Suppressor macrophage treated with lipopolysaccharide for 1 hour (primary cell): ENCODE measurements at places on chromosomes 2 and 18.

GRCh38 chr18:59660786-59661743 is 36.2 kb downstream of the CCBE1 start:
- no peak for DNase-seq

- no peak for DNase-seq
Measured at GRCh38 chr2:119491776-119492525, 32.3 kb downstream of the SCTR start.

- DNase-seq, result no peak
Measured at GRCh38 chr2:9451231-9451630, 23.1 kb upstream of the IAH1 start.

DNA sequence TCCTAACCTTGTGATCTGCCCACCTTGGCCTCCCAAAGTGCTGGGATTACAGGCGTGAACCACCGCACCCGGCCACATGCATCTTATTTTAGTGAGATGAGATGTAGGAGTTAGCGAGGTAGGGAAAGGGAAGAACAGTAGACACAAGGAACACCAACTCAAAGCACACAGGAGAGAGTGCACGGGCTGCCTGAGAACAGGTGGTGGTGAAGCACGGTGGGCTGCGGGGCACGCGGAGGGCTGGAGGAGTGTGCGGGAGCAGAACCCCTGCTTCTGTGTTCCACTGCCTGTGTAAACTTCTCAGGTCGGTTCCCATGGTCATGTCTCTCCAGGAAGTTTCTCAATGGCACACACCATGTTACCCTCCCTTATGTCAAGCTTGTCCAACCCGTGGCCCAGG is 38.7 kb downstream of the PROC start:
- no peak for DNase-seq

DNA sequence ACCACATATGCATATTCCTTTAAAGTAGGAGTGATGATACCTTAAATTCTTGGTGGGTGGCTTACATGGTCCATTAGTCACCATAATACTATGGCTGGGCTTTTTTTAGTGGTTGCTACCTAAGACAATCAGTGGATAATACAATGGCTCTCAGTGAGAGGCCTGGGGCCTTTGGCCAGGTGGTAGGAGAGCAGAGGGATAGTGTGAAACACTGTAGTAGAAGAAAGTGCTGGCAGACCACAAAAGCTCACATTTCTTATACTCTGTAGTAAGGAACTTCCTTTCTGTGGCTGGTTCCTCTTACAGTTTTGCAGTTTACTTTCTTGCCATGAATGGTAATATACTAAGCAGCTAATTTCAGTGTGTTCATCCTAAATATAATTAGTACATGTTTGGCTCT is 583.5 kb downstream of the XIRP2 start:
- no peak for DNase-seq

DNA sequence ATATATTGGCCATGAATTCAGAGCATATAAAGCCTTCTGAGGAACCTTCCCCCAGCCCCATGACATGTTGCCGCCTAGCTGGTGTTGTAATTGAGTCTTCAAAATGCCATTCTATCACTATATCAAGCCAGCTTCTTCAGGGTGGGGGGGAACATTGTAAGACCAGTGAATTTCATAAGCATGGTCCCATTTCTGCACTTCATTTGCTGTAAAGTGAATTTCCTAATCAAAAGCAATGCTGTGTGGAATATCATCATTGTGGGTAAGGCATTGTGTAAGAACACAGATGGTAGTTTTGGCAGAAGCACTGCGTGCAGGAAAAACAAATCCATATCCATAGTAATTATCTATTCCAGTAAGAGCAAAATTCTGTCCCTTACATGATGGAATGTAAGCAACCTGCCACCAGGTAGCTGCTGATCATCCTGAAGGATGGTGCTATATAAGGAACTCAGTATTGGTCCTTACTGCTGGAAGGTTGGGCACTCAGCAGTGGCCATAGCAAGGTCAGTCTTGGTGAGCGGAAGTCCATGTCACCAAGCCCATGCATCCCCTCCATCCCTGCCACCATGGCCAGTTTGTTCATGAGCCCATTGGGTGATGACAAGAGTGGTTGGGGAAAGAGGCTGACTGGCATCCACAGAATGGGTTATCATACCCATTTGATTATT is 159.4 kb downstream of the COPS8 start:
- DNase-seq, result no peak

DNA sequence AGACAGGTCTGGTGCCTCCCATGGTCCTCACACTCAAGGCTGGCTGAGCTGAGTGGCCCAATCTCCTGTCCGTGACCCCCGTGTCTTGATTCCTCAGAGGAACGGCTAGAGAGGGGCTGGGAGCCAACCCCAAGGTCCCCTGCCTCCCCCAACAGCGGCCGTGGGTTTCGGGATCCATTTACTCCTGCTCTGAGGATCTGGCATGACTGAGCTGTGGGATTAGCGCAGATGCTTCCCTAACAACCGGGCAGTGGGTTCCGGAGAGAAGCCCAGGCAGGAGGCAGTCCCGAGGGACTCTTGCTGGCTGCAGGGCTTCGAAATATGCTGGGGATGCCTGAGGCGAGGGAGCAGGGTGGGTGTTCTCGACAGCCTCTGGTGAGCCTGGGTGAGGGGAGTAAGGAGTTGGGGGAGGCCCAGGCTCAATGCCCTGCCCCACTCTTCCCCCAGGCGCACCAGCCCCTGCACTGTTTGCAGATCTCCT is 18.9 kb downstream of the GPR35 start:
- no peak for DNase-seq

DNA sequence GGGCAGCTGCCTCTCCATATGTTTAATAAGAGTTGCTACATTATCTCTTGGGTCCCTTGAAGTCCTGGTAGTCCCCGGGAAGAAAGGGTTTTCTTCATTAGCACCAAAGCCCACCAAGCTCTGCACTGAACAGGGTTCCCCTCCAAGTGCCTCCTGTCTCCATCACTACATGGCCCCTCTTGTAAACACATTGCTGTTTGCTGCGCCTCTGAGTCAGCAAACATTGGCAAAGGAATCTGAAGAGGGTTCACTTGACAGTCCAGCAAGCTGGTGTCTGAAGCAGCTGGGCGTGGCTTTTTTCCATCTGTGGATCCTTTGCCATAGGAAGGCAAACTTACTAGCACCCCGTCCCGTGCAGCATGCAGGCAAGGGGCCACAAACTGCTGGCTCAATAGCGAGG is 82.8 kb downstream of the TEX51 start:
- DNase-seq, result no peak

DNA sequence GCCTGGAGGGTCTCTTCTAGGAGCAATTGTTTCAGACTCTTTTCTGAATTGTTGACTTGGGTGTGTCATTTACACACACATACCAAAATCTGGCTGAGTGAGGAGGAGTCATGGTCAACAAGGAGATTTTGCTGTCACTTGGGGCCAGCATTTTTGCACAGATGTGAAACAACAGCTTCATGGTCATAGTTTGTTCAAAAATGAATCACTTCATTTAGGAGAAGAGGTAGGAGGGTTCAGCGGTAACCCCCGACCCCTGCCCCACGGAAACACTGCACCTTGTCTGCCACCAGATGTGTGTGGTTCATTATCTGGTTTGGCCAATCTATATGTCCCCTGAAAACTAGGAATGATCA is 42.2 kb downstream of the LBH start:
- no peak for DNase-seq

DNA sequence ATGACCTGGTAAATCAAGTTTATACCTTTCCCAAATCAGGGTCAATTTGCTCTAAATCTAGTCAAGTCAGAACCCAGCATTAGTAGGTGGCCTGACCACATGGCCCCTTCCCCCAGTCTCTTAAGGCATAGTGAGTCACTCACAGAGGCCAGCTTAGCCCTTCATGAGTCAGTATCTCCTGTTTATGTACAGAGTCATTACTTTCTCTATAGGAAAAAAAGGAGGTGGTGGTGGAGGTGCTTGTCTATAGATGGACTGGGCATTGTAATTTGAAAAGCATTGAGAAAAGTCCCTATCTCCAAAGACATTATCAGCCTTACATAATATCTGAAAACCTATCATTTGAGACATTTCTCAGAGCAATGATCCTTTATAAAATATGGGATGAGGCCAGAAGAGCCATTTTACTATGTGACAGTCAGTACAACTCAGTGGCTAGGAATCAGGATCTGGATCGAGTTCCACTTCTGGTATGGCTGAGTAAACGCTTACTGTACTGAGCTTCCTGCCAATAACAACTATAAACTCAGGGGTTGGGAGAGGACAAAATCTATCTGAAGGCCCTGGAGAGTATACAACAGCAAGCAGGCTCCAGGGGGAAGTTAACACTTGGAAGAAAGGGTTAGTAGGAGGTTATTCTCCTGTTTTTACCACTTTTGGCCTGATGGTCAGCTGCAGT is 22.5 kb upstream of the SIGLEC15 start:
- peak; percentile 82 for DNase-seq

DNA sequence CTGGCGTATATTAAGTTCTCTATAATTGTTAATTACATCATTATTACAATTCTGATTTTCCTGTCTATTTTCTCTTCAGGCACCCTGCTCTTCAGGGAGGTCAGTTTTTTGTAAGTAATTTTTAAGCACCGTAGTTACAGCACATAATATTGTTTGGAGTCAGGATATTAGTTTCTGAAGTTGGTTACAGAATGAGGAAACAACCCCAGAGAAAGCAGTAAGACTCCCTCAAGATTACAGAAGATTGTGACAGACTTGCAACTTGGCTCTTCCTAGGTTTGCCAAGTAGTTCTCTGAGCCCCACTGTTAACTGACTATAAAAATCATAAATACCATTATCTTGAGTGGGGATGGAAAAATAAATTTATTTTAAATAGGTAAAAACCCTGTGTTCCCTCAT is 921 bp downstream of the RPE start:
- peak; percentile 39 for DNase-seq

DNA sequence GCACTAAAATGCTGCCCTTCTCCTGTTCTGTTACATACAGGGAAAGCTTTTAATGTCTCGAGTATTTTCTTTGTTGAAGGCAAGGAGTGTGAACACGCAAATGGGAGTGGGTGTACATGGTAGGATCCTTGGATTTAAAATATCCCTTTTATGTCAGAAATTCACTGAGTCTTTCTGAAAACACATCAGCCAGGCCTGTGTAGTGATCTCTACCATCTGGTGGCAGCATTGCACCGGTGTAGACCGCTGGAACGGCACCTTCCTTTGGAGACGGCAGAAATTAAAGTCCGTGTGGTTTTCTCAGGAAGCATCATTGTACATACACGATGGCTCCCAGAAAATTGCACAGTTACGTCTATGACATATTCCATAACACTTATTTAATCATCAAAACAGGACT is 515.8 kb downstream of the GALR1 start:
- peak; percentile 11 for DNase-seq

- peak; percentile 77 for DNase-seq
Measured at GRCh38 chr2:110149330-110150220, 34.0 kb upstream of the MALL start.

GRCh38 chr2:138476186-138476585 is 25.4 kb upstream of the SPOPL start:
- no peak for DNase-seq

- no peak for DNase-seq
Measured at GRCh38 chr18:73563901-73564472, 583.6 kb downstream of the FBXO15 start.

- no peak for DNase-seq
Measured at GRCh38 chr2:181128199-181128598, 147.8 kb downstream of the UBE2E3 start.

- DNase-seq, result no peak
Measured at GRCh38 chr2:181467966-181468707, 11.0 kb downstream of the ITGA4 start.

- DNase-seq, result no peak
Measured at GRCh38 chr2:176392744-176393414, 123.6 kb downstream of the MTX2 start.
